ENCODE measurements at places on chromosomes 4 and X.

- no peak for DNase-seq
Measured at GRCh38 chrX:39830414-39830813, 267.3 kb downstream of the BCOR start.

DNA sequence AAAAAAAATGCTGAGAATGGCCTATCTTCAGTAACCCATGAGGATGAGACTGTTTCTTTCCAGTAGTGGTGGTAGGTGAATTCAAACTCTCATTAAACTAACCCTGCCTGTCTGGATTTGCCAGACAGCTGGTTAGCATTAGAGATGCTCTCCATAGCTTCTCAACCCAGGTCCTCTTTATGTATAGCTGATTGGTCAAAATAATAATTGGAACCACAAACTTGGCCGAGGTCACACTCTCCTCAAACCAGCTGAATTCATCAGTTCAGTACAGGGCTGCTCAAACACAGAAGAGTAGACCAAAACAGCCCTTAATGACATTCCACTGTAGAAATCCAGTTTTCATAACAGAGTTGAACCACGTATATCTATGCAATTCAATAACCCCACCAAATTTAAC, 85.3 kb downstream of the HCCS start:
- no peak for DNase-seq

DNA sequence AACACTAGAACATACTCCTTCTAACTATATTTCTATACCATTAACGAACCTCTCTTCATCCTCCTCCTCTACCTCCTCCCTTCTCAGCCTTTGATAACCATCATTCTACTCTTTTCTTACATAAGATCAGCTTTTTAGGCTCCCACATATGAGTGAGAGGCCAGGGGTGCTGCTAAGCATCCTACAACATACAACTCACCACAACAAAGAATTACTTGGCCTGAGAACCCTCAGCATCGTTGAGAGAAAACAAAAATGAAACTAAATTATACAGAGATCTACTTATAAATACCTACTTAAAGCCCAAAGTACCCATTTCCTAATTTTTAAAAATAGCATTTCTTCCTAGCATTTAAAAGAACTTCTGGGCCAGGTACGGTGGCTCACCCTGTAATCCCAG, 77.7 kb downstream of the CC2D2A start:
- DNase-seq = no peak

- DNase-seq = peak; percentile 60
Measured at GRCh38 chr4:129092631-129093190, 628 bp downstream of the SCLT1 start.

DNA sequence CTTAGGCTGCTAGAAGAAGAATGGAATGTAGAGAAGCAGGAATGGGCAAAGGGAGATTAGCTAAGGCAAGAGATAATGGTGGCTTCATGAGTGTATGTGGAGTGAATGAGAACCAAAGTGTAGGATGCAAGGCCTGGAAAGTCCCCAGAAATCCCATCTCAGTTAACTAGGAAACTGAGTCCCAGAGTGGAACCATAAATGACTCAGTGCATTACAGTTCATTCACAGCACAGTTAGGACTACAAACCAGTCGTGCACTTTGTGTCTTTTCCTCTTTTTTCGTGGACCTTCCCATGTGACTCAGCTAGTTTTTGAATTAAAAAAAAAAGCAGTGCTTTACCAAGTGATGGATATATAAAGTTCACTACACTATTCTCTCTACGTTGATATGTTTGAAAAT, 27.7 kb upstream of the REST start:
- no peak for DNase-seq

DNA sequence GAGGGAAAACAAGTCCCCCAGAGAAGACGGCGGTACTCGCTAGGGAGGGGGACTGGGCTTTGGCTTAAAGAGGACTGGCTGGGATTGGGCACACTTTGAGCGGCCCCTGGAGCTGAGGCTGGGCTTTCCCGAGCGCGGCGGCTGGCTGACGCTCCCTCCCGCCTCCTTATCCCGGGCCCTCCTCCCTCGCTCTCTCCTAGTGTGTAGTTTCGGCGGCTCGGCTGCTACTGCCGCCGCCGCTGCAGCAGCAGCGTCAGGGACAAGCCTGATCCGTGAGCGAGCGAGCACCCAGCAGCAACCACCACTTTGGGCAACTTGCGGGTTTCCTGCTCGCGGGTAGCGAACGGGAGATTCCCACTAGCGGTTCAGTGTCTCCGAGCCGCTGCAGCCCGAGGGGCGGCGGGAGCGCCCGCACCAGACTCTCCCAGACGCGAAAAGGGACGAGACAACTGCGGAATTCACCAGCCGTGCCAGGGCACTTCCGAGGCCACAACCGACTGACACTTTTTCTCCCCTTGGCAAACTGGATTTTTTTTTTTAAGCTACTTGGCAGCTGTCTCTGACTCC, 632 bp upstream of the PCDH7 start:
- DNase-seq = peak; percentile 67

DNA sequence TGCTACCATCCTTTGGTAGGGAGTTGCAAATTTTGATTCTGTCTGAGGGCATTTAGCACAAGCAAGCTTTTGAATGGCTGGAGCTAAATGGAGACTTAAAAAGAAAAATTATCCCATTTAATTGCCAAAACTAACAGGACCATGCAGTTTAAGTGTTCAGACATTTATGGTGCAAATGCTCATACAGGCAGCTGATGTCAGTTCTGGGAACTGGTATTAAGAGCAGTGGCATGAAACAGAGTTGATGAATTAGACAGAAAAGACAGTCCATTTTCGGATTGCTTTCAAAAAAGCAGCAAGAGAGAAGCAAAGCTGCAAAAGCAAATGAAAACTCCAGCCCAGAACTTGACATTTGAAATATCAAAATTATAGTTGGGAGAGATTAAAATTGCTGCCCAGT, 1.3 kb downstream of the SCRG1 start:
- DNase-seq = no peak

DNA sequence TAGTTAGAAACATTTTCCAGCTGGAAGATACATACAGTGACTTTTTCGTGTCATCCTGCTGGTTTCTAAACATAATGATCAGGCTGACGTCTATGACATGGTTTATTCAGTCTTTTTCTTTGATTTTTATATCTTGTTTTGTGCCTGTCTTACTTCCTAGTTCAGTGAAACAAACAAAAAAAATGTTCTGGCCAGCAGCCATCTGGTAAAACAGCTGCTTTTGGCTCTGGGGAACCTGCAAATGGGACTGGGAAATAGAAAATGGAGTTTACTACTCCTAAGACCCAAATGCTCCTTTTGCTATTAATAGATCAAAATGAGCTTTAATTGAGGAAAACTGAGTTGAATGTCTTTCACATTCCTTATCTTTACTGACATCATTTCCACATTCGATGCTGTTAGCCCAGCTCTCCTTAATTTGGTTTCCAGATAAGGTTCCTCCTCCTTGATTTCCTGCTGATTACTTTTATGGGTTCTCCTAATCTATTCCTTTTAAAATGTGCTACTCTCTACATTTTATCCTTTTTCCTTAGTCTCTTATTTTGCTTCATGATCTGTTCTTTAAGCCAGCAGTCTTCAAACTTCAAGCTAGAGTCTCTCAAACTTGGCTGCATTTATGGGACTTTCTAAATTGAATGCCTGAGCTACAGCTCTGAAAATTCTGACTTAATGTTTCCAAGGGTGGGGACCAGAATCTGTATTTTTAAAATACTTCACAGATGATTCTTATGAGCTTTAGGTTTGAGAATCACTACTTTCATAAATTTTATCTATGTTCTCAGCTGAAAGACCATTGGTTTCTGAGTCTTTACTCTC, 499.5 kb downstream of the ANKRD50 start:
- DNase-seq = peak; percentile 14

- DNase-seq = peak; percentile 7
Measured at GRCh38 chr4:148926276-148927260, 484.4 kb upstream of the NR3C2 start.

DNA sequence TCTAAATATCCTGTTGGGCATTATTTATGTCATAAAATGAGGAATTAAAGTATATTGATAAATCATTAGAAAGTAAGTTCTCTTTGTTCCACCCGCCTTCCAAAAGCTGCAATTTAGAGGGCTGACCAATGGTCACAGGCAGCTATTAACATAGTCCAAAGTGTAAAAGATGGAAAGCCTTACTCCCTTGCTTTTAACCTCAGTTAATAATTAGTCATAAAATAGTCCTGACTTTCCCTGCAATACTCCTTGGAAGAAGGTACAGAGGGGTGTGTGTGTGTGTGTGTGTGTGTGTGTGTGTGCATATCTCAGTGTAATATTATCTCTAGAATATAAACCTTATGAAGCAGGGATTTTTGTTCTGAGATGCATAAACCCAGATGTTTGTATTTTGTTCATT, 275.4 kb downstream of the FAT4 start:
- DNase-seq = no peak

DNA sequence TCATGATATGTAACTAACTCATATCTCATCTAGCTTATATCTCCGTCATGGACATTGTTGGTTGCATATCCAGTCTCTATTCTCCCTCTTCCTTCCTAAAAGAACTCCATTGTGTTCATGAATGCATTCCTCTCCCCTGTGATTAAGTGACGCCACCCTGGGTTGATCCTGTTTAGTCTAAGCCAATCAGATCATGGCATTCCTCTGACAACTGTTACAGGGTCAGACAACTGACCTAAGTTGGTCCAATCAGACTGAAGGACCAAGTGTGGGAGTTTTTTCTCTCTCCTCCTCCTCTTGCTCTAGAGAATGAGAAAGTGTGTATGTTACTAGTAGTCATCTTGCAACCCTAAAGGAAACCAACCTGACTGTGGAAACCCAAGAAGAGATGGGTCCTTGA, 3.6 kb downstream of the APOO start:
- no peak for DNase-seq

DNA sequence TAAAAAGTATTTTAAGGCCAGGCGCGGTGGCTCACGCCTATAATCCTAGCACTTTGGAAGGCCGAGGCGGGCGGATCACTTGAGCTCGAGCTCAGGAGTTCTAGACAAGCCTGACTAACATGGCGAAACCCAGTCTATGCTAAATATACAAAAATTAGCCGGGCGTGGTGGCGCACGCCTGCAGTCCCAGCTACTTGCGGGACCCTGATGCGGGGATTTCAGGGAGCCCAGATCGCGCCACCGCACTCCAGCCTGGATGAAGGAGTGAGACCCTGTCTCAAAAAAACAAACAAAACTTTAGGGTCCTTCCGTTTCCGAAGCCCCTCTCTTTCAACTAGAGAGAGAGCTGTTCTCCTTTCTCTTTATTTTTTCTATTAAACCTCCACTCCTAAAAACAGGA, 1.2 kb downstream of the SLC25A31 start:
- DNase-seq = no peak

- peak; percentile 7 for DNase-seq
Measured at GRCh38 chr4:149741186-149741831, 74.3 kb downstream of the IQCM start.

GRCh38 chrX:40132751-40133150, 35.0 kb upstream of the BCOR start:
- DNase-seq = peak; percentile 89

GRCh38 chrX:114611018-114611619, 27.2 kb downstream of the HTR2C start:
- peak; percentile 42 for DNase-seq

DNA sequence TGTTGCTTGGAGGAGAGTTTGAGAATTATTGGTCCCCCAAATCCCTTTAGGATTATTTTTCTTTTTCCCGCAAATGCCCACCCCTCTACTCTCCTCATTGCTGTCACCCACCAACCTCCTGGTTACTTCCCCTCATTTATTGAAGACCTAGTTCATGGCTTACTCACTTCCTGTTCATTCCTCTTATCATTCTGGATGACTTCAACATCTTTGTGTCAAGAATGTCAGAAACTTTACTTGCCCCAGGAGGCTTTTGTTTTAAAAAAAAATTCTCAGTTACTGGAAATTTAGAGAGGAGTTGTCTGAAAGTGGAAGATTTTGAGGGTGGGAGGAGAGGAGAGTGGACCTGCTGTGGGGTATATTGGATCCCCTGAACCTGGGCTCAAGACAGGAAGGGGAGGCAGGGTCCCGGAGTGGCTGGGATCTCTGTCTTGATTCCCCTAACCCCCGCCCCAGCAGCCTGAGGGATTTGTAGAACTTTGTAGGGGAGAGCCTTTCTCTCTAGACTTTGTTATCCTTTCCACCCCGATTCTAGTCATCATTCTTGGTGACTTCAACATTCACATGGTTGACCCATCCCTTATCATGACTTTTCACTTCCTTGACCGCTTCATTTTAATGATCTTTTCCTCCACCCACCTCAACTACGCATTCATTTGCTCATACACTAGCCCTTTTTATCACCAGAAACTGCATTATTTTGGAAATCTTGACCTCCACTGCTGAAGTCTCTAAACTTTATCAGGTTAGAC, 69.9 kb upstream of the ESX1 start:
- DNase-seq = no peak

GRCh38 chr4:144410230-144410783, 235.6 kb upstream of the HHIP start:
- DNase-seq = no peak

DNA sequence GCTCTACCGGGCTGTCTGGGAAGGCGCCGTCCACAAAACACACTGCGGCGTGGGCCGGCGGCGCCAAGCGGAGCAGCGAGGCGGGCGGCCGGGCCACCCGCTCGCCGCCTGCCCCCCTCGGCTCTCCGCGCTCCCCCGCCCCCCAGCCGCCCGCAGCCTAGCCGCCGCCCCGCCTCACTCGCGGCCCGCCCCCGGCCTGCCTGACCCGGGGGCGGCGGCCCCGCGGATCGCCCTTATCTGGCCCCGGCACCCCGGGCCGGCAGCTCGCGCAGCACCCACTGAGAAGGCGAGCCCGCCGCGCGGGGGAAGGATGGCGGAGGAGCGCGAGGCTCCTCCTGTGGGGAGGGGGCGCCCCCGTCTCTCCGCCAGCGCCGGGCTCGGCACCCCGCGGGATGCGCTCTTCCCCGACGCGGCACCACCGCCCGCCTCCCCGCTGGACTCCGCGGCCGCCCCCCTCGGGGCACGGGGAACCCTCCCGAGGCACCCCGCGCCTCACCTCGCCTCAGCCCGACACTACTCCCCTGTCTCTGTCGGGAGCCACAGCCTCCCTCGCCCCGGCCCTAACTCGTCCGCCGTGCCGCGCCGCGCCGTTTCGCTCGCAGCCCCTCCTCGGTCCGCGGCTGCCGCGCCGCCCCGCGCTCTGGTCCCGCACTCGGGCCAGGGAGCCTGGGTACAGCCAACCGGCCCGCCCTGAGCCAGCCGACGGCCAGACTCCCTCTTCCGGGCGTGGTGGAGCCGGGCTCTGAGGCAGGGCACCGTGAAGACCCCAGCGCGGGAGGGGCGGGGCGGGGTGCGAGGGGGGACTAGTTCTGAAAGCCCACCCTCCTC, 566 bp downstream of the ATP11C start:
- peak; percentile 72 for DNase-seq

DNA sequence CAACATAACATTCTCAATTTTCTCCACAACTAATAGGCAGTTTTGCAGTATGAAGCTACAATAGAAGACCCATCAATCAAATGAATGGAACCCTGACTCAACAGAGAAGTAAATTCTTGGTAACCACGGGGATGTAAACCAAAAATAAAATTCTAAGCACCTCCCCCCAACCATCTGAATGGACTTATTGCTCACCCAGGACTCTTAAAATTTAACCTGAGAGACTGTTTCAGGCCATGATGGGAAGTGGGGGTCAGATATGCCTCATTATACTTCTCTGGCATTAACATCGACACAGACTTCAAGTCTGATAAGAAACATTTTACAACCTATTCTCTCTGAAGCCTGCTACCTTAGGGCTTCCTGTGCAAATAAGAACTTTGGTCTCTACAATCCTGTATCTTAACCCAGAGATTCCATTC, 620.9 kb downstream of the TLL1 start:
- DNase-seq = no peak

Data from GM23248 (cell line).